ENCODE measurements at places on chromosomes 5 and 9.

- peak; percentile 57 for DNase-seq
These were observed 1.5 kb downstream of the VAV2 start for GRCh38 chr9:133990366-133991213.

DNA sequence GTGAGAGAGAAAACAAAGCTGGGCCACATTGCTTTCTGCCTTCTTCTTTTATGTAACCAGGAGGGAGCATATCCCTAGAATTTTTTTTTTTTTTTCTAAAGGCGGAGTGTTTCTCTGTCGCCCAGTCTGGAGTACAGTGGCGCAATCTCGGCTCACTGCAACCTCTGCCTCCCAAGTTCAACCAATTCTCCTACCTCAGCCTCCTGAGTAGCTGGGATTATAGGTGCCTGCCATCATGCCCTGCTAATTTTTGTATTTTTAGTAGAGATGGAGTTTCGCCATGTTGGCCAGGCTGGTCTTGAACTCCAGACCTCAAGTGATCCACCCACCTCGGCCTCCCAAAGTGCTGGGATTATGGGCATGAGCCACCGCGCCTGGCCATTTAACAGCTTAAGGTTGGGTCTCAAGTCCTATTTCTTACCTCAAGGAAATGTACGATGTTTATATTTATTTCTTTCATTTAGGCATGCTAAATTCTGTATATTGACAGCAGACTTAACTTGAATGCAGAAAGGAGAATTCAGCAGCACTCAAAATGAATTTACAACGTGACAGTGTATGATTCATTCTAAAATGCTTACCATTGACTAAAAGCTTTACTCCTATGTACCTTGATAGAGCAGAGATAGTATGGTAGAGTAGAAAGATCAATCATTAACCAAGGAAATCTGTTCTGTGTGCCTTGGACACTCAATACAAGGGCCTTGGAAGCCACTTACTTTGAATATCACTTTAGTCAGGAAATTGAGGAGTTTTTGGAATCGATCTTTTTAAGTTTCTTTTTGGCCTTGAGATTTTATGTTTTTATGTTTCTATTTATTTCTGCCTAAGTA, 100.9 kb downstream of the F2RL2 start:
- no peak for DNase-seq

GRCh38 chr5:88390096-88390441, 121.4 kb upstream of the TMEM161B start:
- no peak for DNase-seq

DNA sequence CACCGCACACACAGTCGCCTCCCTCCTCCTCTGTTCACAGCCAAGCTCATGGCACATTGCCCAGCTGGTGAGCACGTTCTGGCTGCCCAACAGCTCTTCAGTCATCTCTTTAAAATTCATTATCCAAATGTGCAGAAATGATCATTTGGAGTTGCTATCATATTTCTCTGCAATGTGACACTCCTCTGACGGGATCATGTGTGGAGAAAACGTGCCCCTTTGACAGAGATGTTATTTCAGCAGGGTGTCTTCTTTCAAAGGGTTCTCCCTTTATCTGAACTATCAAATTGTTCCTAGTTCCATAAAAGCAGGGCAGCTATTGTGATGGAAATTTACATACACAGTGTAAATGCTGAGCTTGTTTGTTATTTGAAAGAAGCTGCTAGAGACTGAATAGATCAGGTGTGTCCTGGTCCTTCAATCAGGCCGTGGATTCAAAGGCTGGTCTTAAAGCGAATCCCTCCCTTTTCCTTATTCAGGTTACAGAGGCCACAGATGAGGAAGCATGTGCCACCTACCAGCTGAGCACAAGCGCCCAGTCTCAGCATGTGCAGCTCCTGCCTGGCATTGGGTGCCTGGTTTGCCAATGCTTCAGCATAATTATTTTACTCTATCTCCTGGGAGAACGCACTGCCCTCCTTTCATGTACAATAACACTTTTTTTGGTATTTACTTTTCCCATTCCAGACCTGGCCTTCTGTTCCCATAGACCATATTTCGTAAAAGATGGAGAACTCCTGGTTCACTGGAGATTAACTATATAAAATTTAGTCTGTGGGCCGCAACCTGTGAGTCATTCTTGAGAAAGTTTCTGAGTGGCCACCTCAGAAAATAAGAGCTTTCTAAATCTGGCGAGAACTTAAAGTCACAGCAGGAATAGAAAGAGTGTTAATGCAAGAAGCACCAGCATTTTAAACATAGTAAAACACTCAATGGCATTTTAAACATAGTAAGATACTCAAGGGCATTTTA, 433.7 kb downstream of the ENC1 start:
- peak; percentile 83 for DNase-seq

DNA sequence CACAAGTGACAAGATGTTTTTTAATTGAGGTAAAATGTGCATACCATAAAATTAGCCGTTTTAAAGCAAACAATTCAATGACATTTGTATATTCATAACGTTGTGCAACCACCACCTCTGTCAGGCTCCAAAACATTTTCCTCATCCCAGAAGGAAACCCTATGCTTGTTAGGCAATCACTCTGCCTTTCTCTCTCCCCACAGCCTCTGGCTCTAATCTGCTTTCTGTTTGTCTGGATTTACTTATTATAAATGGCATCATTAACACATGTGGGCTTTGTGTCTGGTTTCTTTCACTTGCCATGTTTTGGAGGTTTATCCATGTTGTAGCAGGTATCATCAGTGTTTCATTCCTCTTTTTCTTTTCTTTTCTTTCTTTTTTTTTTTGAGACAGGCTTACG, 1.4 kb upstream of the N4BP3 start:
- DNase-seq: peak; percentile 27

DNA sequence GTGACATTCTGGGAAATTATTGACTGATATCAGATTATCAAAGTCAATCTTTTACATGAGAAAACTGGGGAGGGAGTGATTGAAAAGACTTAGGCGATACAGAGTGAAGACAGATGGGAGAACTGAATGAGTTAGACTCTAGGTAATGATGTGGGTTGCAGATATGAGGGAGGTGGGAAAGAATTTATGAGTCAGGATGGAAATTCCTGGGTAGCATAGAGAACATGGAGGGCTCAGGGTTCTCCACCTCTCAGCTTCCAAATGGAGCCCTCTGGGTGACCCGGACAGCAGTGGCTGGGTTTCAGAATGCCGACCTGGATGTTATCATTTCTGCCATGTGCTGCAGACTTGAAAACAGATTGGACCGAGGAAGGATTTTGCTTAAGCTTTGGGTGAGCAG, 75.4 kb upstream of the SHB start:
- no peak for DNase-seq

Data from GM04504 (cell line).